Suppressor macrophage treated with lipopolysaccharide for 4 hours (primary cell): ENCODE measurements at places on chromosomes 2 and 18.

DNA sequence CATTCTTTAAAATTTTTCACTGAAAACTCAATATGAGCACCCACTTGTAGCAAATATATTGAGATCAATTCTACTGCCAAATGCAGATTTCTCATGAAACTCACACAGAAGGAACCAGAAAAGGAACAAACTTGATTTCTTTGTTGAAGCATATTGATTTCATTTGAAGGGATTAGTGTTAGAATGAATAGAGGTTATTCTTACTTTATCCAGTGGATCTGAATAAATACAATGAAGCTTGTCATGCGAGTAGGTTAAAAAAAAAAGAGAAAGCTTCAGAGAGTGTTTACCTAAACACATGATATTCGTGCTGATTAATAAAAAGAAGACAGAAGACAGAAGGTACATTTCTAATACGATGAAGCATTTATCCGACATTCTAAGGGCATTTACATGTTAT is 226.7 kb upstream of the ZSWIM2 start:
- no peak for DNase-seq

DNA sequence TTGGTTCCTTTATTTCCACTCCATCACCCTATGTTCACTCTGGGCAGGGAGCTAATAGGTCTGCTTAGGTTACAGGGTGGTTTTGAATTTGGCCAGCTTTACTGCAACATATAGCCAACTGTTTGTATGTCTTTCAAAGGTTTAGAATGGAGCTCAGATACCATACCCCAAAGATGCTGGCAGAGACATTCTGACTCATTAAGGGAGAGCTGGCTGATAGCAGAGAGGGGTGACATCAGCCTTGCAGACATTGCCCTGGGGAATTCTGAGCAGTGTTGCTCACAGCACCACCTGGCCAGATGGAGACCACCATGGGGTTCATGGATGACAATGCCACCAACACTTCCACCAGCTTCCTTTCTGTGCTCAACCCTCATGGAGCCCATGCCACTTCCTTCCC is 2.1 kb downstream of the PROKR1 start:
- DNase-seq, result no peak

DNA sequence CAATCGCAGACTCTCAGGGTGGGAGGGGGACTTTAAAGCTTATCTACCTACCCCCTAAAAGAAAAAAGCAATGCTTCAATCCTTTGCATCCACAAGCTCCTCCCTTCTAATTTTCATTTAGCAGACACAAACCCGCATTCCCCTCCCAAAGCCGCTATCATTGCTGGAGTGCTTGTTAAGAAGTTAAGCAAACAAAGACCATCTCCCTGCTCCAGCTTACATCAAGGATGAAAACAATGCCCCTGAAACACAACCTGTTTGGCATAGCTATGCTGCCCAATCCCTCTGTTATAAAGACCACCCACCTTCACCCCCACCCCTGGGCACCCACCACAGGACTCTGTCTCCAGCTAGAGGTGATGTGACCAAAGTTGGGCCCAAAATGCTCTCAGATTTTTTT is 33.0 kb downstream of the REEP1 start:
- DNase-seq, result no peak

GRCh38 chr18:22702806-22703205 is 230.3 kb upstream of the RBBP8 start:
- DNase-seq, result no peak

DNA sequence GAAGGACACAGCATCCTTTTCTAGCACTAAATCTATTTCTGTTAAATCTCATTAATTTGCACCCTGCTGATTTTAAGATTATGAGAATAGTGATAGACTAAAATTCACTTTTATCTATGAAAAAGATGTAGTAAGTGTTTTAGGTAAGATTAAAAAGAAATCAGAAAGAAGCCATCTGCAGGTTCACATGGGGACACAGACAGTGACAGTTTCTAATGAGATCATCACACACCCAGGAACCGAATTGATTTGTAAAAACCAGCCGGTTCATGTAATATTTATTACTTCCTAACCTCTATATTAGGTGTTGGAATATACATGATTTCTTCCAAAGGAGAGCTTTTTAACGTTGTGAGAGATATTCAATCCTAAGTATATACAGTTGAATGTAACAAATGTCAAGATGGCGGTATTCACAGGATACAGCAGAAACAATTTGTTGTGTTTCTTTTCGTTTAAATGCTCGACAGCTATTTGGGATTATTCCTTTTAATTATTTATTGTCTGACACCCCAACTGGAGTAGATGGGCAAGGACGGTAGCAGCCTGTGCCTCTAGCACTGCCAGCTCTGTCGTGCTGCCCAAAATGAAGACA is 223.4 kb downstream of the CCDC102B start:
- no peak for DNase-seq

DNA sequence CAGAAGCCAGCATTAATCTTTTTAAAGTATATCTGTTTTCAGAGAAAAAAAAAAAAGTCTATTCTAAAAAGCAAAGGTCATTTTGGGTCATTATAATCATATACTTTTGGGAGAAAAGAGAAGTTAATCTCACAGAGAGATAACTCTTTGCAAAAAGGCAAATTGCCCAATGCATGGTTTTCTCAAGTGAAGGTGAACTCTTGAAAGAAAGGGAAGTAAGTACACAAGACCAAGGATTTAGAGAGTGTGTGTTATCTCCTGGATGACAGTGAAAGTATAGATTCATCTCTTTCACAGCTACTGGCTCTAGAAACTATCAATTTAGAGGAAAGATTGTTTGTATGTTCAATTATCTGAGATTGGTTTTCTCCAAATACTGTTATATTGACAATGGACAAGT is 151.4 kb downstream of the CD8B2 start:
- no peak for DNase-seq

DNA sequence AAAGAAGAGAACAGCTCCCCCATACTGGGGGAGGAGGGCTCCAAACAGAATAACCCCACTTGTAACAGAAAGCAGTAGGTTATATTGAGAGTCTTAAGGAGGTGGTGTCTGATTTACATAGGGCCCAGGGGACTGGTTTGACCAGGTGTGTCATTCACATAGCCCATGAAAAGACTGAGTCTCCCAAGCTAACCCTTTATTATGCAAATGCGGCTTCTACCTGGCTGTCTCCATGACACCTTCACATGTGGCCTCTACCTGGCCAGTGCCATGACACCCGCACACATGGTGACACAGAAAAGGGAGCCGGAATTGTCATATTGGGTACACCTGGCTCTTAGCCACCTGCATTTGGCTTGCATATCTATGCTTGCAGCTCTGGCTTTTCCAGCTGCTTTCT is 1057.2 kb upstream of the PIK3C3 start:
- no peak for DNase-seq

- no peak for DNase-seq
These were observed 91.3 kb downstream of the SPRED2 start for GRCh38 chr2:65340898-65341681.

- no peak for DNase-seq
These were observed 175.7 kb downstream of the ZNF516 start for GRCh38 chr18:76319366-76319765.

GRCh38 chr18:79366177-79367094 is 29.3 kb upstream of the NFATC1 start:
- DNase-seq, result no peak

DNA sequence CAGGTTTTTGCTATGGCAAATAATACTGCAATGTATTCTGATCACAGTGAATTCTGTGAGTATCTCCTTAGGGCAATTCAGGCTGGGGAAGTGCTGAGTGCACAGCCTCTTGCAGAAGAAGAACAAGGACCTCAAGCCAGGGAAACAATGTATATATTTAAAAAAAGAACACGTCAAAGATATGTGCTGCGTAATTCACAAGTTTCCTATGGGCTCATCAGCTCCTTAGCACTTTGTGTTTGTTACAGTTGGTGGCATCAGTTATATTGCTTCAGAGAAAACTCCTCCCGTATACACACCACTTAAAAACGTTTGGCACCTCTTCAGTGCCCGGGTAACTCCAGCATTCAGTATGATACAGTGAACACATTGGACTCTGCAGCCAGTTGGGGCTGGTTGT is 16.5 kb upstream of the MARCO start:
- peak; percentile 55 for DNase-seq
